Putamen (tissue), 1 donor: ENCODE measurements at places on chromosomes 12 and 14.

GRCh38 chr12:49369411-49370145, 2.3 kb downstream of the SPATS2 start:
- no peak for DNase-seq

DNA sequence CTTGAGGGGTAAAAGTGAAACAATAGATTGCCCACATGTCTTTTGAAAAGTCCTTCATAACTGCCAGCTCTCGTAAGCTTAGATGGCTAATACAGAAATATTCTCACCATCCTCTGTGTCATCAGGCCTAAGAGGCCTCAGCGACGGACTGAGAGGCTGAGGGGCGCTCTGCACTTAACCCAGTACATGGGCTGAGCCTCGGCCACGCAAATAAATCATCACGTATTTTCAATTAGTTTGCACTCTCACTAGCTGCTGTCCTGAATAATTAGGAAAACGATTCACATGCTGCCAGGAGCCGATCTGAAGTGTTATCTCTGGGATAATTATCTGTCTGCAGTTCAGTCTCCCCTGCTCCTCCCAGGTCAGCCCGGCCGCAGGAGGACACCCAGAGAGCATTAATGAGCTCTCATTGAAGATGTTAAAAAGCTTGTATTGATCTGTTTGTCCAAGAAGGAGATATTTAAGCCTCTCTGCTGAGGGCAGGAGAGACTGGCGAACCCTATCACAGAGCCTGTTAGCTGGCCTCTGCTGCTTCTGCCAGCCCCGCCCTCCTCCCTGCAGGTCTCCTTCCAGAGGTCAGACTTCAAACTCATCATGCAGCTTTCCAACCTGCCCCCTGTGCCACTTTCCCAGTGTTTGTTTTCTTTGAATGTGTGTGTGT, 1051.3 kb downstream of the VRK1 start:
- no peak for DNase-seq

DNA sequence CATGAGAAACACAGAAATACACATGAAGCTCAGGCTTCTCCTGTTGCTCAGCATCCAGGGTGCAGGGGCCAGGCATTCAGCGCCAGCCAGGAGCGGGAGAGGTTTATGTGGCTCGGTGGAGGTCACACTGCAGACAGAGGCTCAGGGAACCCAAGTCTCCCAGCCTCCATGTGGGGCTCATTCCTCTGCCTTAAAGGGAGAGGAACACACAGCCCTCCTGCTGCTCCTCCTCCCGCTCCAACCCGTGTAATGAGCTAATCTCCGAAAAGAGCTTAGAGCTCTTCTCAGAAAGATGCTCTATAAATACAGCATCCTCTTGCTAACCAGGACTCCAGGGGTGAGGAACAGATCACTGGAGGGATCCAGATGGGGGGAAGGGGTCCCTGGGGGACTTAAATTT, 28.2 kb downstream of the FGF6 start:
- DNase-seq, result no peak

DNA sequence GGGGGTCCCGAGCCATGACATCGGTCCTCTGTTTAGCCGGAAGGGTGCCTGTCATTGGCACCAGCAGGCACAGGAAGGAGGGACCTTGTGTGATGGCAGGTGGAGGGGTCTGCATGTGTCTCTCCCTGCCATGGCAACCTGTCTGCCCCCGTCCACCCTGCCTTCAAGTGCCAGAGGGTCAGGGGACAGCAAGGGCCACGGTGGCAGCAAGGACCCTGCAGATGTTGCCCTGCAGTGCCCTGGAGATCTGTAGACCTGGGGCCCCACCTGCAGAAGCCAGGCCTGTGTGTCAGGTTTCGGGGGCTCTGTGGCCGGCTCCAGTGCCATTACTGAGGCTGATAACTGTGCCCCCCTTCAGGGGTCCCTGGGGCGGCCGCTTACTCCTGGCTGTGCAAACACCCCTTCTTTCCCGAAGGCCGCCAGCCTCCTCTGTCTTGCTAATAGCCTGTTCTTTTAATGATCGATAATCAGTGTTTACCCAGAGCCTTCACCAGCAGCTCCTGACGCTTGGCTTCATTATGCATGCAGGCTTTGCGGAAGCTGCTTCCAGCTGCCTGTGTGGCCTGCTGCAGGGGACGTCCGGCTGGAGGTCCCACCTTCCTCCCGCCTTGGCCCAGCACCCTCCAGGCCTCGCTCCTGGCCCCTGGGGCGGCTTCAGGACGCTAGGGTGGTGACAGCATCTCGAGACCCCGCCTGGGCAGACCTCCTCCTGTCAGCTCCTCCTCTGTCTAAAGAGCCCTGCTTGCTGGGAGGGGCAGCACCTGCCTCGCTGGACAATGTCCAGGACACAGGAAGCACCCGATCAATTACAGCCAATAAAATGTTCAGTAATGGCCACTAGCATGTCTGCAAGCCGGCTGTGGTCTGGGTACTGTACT, 153.0 kb downstream of the KIF26A start:
- DNase-seq, result no peak

DNA sequence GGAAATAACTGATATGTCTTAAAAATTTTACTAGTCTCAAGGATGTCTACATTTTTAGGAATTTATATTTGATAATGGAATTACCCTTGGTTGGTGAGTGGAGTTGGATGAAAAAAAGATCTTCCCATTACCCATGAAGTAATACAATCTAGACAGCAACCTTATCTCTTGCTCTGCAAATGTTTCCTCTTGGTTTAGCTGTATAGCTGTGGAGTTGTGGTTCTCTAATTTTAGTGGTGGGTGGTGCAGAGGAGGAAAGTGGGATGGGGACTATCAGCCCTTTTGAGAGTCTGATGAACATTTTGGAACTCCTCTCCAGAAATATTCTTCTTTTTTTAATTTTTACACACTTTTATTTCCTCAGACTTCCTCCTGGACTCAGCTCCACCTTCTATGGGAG, 17.1 kb downstream of the SPX start:
- DNase-seq, result no peak

DNA sequence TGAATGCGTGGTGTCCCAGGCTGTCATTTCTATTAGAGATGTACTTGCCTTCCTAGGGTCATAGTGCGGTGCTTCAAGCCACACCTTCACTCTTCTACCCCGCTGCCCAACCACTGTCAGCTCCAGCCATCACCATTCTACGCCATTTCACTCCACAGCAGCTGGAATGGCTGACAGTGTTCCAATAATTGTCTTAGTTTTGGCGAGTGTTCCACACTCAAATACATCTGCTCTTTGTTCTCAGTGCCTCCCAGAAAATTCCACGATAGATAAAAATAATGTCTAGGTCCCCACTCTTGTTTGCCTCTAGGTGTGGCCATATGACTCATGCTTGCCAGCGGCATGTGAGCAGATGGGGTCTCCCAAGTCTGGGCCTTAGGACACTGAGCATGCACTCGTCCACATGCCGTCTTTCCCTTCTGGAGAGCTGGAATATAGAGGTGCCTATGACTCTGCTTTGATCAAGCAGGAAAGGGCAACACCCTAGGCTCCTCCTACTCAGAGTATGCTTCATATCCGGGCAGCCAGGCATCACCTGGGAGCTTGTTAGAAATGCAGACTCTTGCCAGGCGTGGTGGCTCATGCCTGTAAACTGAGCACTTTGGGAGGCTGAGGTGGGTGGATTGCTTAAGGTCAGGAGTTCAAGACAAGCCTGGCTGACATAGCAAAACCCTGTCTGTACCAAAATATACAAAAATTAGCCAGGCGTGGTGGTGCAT, 163.0 kb downstream of the BRMS1L start:
- DNase-seq, result peak; percentile 75

DNA sequence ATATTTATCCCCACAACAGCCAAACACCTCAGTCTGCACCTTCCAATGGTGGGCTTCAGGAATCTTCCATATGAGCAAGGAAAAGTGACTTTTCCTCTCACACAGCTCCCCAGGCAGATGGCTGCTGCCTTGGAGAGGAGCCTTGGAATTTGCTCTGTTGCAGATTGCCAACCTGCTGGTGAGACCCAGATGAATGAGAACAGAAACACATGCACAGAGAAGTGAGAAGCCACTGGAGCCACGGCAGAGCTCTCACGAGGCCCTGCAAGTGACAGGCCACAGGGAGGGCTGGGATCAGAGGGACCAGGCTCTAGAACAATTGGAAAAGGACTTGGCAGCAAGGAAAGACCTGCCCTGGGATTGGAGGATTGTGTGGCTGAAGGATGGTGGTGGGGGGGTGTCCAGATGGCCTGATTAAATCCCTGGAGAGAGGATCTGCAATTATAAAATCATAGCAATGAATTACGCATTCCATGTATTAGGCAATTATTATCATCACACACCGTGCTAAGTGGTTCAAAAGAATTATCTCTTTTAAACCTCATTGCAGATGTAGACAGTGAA, 84.9 kb upstream of the PWP1 start:
- DNase-seq, result no peak

GRCh38 chr12:30796313-30796780, 41.6 kb upstream of the CAPRIN2 start:
- no peak for DNase-seq

DNA sequence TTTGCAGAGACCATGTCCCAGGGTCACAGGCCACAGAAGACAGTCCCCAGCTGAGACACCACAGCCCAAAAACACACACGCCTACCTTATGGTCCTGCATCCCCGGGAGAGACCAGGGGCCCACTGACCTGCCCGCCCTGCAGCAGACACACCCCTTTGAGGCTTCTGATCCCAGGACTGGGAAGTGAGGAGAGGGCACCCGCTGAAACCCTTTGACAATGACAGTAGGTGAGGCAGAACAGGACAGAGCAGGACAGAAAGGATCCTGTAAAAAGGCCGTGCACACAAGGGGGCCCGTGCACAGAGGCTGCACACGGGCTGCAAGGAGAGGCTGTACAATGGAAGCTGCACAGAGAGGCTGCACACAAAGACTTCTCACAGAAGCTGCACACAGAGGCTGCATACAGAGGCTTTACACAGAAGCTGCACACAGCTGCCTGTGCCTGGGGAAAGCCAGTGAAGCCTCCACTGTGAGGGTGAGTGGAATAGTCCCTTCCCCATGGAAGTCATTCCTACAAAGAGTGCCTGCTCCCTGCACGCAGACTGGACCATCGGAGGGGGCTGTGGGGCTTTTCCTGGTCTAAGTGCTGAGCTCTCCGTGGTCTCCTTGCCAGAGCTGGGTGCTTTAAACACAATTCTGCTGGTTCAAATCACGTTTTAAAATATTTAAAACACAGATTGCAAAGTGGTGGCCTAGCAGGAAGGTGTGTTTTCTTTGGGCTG, 16.6 kb upstream of the SFSWAP start:
- DNase-seq, result no peak

DNA sequence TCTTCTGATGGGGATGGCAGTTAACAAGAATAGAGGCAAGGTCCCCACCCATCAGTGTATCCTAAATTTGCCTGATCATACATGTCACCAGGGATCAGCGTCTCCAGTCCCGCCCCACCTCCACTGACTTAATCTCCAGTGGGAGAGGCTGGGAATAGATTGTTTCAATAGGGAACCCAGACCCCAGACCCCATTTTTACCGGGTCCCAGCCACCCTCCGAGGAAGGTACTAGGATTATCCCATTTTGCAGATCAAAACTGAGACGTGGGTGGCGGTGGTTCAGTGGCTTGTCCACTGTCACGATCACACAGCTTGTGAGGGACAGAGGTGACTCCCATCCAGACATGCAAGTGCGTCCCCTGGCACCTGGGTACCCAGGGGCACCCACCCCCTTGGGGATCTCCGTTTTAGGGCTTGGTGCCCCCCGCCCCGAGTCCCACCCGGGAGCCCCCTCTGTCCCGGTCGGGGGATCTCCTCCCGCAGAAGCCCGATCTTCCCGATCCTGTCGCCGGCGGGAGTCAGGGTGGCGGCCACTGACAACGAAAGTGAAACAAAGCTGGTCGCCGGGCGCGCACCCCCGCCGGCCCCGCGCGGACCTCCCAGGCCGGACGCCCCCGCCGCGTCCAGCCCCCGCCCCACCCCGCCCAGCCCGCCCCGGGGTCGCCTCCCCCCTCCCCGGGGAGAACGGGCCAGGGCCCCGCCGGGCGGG, 523 bp downstream of the WSB2 start:
- DNase-seq, result peak; percentile 38

GRCh38 chr12:43109631-43110345, 442.2 kb downstream of the ADAMTS20 start:
- DNase-seq, result no peak

DNA sequence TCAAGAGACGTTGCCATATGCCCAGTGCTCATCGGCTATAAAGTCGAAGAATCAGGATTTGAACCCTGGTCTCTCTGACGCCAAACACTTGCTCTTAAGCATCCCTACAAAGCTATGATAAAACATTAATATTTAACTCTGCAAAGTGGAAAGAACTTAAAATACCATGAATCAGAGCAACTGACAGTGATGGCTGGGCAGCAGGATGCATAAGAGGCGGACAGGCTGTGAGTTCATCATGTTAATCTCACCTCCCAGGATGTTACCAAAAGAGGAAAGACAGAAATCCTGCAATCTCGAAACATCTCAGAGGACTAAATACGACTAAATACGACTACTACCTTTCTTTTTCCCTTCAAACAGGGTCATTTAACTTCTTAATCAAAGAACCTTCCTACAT, 5.8 kb downstream of the DICER1 start:
- no peak for DNase-seq

DNA sequence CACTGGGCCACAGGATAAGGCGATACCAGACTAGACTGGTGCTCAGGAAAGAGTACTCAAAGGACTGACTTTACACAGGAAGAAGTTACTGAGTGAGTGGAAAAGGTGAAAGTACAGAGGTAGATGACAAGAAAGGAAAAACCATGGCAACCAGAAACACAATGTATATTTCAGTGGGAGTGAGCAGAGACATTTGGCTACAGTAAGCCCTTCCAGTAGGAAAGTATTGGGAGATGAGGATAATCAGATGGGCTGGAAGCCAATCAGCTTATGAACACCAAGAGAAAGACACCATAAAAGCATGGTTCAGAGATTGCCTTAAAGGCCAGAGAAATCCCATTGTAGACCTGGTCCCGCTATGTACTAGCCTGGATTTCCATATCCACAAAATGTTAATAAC, 51.6 kb downstream of the TMTC1 start:
- no peak for DNase-seq

- DNase-seq, result no peak
Observed at GRCh38 chr14:105153331-105153731, 15.2 kb downstream of the JAG2 start.

GRCh38 chr12:122943196-122943595, 23.1 kb downstream of the ABCB9 start:
- DNase-seq, result no peak

- no peak for DNase-seq
Observed at GRCh38 chr12:78540606-78541336, 323.8 kb upstream of the SYT1 start.

DNA sequence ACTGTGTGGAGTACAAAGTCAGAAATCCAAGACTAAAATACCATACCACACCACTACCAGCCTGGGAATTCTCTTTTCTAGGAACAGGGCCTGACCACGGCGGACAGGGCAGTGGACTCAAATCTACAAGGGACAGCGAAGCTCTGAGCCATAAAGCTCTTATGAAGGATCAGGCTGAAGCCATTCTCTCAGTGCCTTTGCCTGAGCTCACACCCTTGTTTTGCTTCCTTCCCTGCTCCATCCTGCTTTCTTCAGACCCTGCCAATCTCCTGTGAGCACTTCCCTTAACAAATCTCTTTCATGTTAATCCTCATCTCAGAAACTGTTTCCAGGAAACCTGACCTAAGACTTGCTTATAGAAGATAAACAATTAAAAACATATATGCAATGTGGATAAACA, 398.5 kb downstream of the MDGA2 start:
- no peak for DNase-seq
